ENCODE measurements at places on chromosomes 2 and 18.
A peak's percentile ranks its signal among the peaks of the same experiment; 100 is the strongest.

DNA sequence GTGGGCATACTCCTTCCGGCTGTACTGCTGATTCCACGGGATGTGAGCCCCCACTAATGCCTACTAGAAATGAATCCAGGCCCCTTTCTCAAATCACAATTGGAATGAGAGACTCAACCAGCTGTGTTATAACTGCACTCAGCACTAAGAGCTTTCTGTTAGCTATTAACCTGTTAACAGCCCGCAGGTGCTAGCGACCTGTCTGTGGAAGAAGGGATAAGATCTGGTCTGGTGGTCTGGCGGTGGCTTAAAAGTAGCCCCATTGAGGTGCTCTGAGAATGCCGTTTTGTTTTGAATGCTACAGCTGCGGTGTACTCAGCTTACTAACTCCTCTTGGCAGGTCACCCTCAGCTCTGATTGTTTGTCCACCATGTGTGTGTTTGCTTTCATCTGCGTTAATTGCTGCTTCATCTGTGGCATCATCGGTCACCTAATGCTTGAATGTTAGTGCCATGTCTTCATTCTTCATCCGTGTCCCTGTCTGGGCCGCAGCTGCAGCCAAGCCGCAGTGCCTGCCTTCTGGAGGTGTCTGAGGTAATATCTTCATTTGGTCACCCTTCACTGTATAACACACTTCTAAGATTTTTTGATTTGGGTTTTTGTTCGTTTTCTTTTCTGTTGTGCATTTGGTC, 16.3 kb downstream of the RAB12 start:
- DNase-seq, result no peak

- DNase-seq, result no peak
Measured at GRCh38 chr18:50819027-50819727, 639 bp downstream of the MRO start.

DNA sequence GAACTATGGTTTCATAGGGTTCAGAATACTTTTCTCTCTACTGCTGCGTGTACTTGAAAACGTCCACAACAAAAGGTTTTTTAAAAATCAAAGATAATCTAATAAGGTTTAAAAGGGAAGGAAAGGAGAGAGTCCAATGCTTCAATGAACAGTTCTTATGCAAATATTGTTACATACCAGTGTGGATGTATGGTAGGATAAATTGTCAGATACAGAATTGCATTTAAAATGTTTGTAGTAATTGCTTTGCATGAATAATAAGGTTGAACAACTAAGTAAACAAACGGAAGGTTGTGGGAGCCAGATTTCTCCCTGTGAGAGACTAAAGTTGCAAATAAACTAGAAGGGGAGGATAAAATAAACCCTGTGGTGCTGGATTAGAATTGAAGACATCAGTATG, 53.8 kb upstream of the RBBP8 start:
- DNase-seq, result no peak

GRCh38 chr2:187655001-187655400, 100.8 kb upstream of the TFPI start:
- DNase-seq, result no peak

GRCh38 chr2:150370561-150370960, 116.9 kb downstream of the RND3 start:
- no peak for DNase-seq

DNA sequence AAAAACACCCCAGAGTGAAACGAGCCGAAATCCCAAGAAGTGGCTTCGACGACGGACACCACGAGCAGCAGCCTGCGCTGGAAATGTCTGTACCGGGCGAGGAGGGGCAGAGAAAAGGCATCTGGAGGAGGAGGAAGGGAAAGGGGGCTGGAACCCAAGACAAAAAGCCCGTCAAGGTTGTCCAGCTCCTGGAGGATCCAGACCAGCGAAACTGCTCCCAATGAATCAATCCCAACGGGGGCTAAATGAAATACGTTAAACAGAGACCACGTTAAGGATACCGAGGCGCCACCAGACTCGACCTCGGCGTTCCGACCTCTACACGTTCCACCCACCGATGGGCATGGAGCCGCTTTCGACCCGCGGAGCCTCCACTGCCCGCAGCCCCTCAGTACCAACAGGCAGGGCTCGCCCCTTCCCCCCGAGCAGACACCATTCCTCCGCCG, 400 bp downstream of the CCDC88A start:
- no peak for DNase-seq

- DNase-seq, result no peak
Measured at GRCh38 chr18:25639596-25639995, 287.6 kb upstream of the ZNF521 start.

DNA sequence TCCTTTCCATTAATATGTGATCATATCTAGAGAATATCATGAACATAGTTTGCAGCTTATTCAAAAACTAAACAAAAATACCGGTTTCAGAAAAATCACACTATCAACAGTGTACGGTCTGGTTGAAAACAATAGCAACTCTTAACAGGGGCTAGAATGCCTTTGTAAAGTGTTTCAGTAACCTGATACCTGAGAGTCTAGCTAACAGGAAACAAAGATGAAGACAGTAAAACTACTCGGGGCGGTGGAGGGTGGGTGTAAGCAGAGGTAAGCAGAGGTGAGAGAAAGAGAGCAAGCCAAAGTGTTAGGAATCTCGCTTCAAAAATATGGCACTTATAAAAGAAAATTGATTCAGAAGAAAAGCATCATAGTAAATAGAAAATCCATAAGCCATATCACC, 109.0 kb upstream of the RGPD4 start:
- no peak for DNase-seq

GRCh38 chr2:52117299-52117698, 1085.4 kb upstream of the NRXN1 start:
- DNase-seq, result peak; percentile 26
